Thyroid gland (tissue), 4 donors: ENCODE measurements at places on chromosomes 3 and 15. TPM values are rescaled to one million over a fixed set of nuclear protein-coding genes. Genes with fewer than 3 reads are reported as not detected.
A peak's percentile ranks its signal among the peaks of the same experiment; 100 is the strongest.

- no peaks in the 10 kb centered on the region for H3K4me1 ChIP-seq
- H3K36me3 ChIP-seq = no peaks in the 10 kb centered on the region
- H3K27me3 ChIP-seq = no peaks in the 10 kb centered on the region
- no peak for DNase-seq
- H3K4me3 ChIP-seq = no peak overlapping the region
- H3K27ac ChIP-seq = no peak overlapping the region
Observed at GRCh38 chr3:15872807-15873206, 75.0 kb upstream of the ANKRD28 start.

DNA sequence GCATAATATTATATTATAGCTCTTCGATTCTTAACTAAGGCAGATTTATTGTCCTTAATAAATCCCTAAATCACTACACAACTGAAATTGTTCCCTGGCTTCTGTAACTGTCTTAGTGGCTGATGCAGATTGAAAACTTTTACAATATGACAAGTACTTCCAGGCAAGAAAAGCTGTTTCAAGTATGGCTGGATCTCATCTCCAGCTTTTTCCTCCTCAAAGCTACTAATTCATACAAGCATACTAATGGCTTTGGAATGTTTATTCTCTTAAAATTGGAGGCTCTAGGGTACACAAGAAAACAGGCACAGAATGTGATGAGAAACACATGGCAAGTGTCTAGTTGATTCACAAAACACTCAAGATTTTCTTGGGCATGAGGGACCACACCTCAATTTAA, 351.5 kb upstream of the ICE2 start:
- DNase-seq = no peak
- no peak overlapping the region for H3K4me3 ChIP-seq
- no peaks in the 10 kb centered on the region for H3K27me3 ChIP-seq

DNA sequence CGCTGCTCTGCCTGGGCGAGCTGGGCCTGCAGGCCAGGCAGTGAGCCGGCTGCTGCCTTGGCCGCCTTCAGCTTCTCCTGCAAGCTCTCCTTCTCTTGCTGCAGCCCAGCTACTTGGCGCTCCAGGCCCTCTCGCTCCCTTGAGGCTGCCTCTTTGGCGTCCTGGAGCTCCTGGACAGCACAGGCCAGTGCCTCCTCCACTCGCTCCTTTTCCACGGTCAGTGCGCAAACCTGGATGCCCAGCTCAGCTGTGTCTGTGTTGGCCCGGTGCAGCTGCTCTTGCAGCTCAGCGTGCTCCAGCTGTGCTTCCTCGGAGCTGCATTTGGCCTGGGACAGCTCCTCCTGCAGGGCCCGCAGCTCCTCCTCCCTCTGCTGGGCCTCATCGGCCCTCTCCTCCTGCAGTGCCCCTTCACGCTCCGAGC, 23.1 kb downstream of the CXCR6 start:
- H3K4me1 ChIP-seq = peaks cover 30% of the 10 kb centered on the region
- no peak overlapping the region for H3K4me3 ChIP-seq
- peak; percentile 77 for DNase-seq
- peak overlapping the region; percentile 70 for H3K27ac ChIP-seq
- no peaks in the 10 kb centered on the region for H3K27me3 ChIP-seq

The CEP152 gene
- total RNA-seq = 5.5 TPM

DNA sequence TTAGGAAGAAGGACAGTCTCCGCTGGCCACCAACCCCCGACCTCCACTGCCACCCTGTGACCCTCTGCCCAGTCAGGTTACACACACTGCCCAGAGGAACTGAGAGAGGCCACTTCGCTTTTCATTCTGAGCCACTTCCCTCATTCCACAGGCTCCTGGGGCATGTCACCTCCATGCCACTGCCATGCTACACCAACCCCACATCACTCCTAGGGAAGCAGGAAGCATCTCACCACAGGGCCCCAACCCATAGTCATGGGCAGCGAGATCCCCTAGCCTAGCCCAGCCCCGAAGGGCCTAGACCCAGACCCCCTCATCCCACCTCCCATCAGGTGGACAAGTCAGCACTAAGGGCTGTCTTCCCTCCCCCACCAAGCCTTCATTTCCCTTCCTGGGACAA, 1.4 kb downstream of the PLCB2 start:
- H3K4me3 ChIP-seq = no peak overlapping the region
- H3K27ac ChIP-seq = no peak overlapping the region
- DNase-seq = no peak
- no peaks in the 10 kb centered on the region for H3K27me3 ChIP-seq

DNA sequence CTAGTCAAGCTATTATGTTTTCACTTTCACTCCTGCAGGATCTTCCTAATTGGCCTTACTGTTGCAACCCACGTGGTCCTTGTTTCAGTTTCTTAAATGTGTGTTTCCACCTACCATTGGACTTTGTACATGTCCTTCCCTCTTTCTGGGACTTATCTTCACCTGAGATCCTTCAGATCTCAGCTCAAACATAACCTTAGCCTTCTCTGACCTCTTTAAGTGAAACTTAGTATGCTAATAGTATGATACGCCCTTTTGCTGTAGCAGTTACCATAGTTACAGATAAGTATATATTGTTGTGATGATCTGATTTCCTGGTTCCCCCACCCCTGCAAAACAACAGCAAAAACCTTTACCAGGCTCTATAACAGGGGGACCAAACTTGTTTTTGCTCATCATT, 35.2 kb downstream of the U2SURP start:
- no peaks in the 10 kb centered on the region for H3K27me3 ChIP-seq
- H3K4me3 ChIP-seq = no peak overlapping the region
- H3K4me1 ChIP-seq = peaks cover 3% of the 10 kb centered on the region
- peaks cover 12% of the 10 kb centered on the region for H3K36me3 ChIP-seq
- no peak for DNase-seq

The CFAP100 gene
- not detected for total RNA-seq

The CIAO2A gene
- 104 TPM for total RNA-seq

DNA sequence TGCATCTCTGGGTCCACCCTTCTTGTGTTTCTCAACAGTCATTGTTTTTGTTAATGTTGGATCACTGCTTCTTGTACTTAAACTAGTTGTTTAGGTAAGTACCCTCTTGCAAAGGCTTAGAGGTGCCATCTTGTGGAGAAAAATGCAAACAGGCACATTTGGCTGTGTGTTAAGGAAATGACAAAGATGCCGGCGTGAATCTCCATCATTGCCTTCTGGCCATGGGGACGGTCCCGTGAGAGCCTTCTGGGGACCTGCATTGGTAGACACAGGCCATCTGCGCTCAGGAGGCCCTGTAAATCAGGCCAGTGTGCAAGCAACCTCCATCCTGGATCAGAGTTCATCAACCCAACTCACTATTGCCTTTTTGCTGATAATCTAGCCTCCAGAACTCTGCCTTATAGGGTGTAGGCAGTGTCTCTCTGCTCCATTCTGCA, 158.6 kb upstream of the NR2E3 start:
- no peak overlapping the region for H3K4me3 ChIP-seq
- peak; percentile 29 for DNase-seq
- no peak overlapping the region for H3K27ac ChIP-seq
- H3K36me3 ChIP-seq = no peaks in the 10 kb centered on the region
- no peaks in the 10 kb centered on the region for H3K27me3 ChIP-seq
- H3K4me1 ChIP-seq = no peaks in the 10 kb centered on the region

DNA sequence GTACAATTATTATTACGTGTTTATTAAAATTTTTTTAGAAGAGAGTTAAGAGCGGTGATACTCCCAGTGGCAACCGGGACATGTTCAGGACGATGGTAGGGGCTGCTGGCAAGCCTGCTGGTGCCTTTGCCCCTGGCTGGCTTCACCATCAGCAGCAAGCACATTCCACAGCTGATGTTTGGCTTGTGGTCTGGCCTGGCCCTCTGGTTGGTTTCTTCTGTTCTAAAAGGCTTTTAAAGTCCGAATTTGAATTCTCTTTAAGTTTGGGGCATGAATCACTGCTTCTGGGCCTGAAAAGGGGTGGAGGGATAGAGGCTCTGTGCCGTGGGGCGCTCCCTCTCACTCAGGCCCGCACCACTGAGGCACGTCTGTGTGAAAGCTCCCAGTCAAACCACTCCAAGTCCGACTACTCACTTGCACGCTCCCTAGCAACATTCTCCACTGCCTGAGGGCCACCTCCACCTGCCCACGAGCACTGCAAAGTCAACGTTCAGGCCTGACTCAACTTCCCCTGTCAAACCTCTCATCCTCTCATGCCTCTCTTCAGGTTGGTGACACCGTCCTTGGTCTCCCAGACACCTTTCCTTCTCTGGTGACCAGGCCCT, 10.1 kb downstream of the ITGA11 start:
- H3K27ac ChIP-seq = no peak overlapping the region
- no peak for DNase-seq
- no peaks in the 10 kb centered on the region for H3K36me3 ChIP-seq
- H3K4me1 ChIP-seq = no peaks in the 10 kb centered on the region
- no peak overlapping the region for H3K4me3 ChIP-seq

The HTR3E gene
- total RNA-seq = not detected

The ANKRD63 gene
- total RNA-seq = not detected

GRCh38 chr3:149454746-149455145, 19.8 kb upstream of the TM4SF4 start:
- DNase-seq = no peak
- H3K36me3 ChIP-seq = no peaks in the 10 kb centered on the region
- H3K27ac ChIP-seq = no peak overlapping the region
- no peaks in the 10 kb centered on the region for H3K27me3 ChIP-seq

The CDAN1 gene
- total RNA-seq = 14.2 TPM

DNA sequence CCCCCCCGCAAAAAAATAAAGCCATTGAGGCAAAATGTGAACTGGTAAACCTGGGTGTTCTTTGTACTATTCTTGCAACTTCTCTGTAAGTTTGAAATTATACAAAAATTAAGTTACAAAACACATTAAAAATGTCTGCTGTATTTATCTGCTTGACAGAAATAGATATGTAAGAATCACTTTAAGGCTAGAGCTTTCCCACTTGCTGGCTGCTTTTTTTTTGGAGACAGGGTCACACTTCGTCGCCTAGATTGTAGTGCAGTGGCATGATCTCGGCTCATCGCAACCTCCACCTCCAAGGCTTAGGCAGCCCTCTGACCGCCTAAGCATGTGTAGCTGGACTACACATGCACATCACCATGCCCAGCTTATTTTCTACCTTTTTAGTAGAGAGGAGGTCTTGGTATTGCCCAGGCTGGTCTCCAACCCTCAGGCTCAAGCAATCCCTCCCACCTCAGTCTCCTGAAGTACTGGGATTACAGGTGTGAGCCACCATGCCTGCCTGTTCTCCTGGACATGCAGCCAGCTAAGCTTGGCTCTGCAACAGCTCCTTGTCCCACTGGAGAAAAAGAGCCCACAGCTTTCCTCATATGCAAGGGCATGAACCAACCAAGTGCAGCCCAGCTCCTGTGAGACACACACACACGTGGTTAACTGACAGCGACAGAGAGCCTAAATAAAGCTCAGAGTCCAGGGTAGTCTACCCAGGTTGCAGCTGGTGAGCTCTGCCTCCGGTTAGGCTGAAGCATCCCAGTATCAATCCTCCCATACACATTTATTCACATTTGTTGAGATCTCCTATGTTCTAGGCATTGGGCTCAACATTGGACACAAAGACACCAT, 4.5 kb downstream of the RPS17 start:
- peaks cover 13% of the 10 kb centered on the region for H3K4me1 ChIP-seq
- no peak overlapping the region for H3K4me3 ChIP-seq
- no peaks in the 10 kb centered on the region for H3K27me3 ChIP-seq
- H3K27ac ChIP-seq = no peak overlapping the region
- no peak for DNase-seq
- peaks cover 36% of the 10 kb centered on the region for H3K36me3 ChIP-seq

DNA sequence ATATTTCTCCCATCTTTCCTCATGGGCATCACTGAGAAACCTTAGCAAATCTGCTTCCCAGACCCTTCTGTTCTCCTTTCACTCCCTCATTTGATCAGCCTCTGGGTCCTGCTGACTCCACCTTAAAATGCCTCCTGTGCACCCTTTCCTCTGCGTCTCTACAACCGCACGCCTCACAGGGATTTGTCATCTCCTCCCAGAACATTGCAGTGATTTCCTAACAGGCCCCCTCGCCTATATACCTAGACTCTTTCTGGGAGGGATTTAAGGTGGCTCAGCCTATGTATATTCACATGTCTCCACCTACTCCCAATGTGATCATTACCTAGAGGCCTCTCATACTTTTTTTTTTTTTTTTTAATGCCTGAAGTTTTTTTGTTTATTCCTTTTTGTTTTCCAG, 69.2 kb downstream of the LIPC start:
- H3K27ac ChIP-seq = no peak overlapping the region
- no peaks in the 10 kb centered on the region for H3K36me3 ChIP-seq
- H3K4me3 ChIP-seq = no peak overlapping the region
- H3K4me1 ChIP-seq = peaks cover 25% of the 10 kb centered on the region

- H3K27me3 ChIP-seq = no peaks in the 10 kb centered on the region
- no peaks in the 10 kb centered on the region for H3K36me3 ChIP-seq
- H3K27ac ChIP-seq = no peak overlapping the region
- H3K4me3 ChIP-seq = no peak overlapping the region
Observed at GRCh38 chr15:69885173-69885955, 212.4 kb downstream of the TLE3 start.

DNA sequence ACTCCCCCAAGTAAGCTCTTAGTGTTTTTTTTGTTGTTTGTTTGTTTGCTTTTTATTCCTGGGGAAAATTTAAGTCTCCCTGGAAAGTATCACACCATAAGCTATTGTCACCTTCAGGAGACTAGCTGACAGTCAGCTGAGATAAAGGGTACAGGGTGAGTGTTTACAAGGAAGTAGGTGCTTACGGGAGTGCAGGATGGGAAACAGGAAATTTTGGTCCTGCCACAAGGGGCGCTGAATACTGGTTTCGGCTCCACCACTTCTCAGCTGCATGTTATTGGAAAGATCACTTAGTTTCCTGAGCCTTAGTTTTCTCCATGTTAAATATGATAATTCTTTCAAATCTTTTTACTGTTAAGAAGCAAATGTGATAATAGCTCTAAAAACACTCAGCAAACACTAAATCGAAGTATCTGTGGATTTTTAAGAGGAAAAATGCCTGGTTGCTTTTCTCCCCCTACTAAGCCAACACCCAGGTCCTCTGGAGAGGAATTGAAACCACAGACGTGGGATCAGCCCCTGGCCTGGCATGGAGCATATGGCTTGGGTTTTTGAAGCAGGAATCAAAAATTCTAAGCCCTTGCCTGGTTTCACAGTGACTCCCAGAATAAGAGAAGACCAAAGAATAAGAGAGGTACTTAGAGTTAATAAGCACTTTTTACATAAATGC, 90.7 kb downstream of the SCN11A start:
- no peak overlapping the region for H3K27ac ChIP-seq
- no peaks in the 10 kb centered on the region for H3K4me1 ChIP-seq
- H3K27me3 ChIP-seq = no peaks in the 10 kb centered on the region
- H3K36me3 ChIP-seq = no peaks in the 10 kb centered on the region
- peak; percentile 55 for DNase-seq

GRCh38 chr15:60004846-60005351, 788 bp downstream of the FOXB1 start:
- H3K27ac ChIP-seq = no peak overlapping the region
- H3K36me3 ChIP-seq = no peaks in the 10 kb centered on the region
- peaks cover 92% of the 10 kb centered on the region for H3K27me3 ChIP-seq
- H3K4me3 ChIP-seq = no peak overlapping the region

DNA sequence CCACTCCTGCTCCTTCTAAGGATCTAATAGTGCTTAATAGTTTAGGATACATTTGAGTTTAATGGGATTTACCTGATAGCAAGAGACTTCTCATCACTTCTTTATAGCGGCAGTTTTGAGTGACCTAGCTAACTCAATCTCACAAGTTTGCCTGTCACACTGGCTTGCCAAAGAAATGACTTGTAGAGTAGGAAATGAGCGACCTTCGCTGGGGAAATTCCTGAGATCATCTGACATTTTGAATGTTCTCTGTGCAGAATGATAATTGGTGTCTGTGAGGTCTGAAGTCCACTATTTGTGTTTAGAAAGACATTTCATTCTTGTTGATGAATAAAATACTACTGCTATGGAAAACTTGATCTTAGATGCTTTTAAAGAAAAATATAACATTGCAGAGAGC, 30.3 kb downstream of the SUCLG2 start:
- no peak overlapping the region for H3K27ac ChIP-seq
- no peaks in the 10 kb centered on the region for H3K4me1 ChIP-seq
- H3K4me3 ChIP-seq = no peak overlapping the region
- no peaks in the 10 kb centered on the region for H3K27me3 ChIP-seq
- peaks cover 4% of the 10 kb centered on the region for H3K36me3 ChIP-seq
